ENCODE measurements at places on chromosomes 4 and X. TPM values are rescaled to one million over a fixed set of nuclear protein-coding genes. Genes with fewer than 3 reads are reported as not detected.

DNA sequence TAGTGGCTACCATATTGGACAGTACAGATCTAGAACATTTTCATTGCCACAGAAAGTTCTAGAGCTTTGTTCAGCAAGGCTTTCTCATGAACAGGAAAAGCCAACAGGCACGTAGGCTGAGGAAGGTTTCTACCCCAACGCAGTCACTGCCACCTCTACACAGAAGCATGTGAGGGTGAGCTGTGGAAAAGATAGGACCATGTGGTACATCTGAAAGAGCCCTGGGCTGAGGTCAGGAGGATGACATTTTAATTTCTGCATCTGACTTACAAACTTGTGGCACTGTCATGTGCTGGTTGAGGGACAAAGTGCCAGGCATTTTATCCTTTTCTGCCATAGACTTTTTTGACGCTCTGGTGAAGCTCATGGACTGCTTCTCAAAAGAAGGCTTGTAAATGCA, 454.2 kb downstream of the BCOR start:
- DNase-seq = no peak

- DNase-seq = no peak
These were observed 35.1 kb downstream of the PIGG start for GRCh38 chr4:534101-534575.

Gene DCAF8L2
- polyA plus RNA-seq = not detected

DNA sequence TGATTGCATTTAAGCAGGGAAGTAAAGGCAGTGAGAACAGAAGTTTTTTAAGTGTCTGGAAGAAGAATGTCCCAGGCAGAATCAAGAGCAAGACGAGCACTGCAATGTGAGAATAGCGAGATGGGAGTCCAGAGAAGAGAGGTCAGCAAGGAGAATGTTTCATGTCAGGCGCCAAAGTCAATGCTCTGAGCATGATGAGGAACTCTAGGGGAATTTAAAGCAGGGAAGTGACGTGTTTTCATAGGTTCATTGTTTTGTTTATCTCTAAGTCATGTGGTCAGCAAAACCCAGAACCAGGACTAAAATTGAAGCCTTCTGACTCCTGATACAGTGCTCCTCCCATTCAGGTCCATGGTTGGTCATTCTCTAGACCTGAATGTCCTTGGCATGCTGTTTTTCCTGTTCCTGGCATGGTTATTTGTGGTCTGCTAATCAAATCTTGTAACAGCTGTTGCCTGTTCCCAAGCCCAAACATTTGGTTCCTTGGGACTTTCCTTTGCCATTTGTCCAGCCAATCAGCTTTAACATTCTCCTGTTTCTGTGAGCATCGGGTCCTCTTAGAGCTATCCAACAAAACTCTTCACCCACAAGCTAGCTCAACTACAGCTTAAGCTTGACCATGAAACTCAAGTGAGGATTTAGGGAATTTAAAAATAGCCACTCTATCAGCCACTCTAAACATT, 37.7 kb downstream of the PTCHD1 start:
- no peak for DNase-seq

Gene DUSP21
- not detected for polyA plus RNA-seq

DNA sequence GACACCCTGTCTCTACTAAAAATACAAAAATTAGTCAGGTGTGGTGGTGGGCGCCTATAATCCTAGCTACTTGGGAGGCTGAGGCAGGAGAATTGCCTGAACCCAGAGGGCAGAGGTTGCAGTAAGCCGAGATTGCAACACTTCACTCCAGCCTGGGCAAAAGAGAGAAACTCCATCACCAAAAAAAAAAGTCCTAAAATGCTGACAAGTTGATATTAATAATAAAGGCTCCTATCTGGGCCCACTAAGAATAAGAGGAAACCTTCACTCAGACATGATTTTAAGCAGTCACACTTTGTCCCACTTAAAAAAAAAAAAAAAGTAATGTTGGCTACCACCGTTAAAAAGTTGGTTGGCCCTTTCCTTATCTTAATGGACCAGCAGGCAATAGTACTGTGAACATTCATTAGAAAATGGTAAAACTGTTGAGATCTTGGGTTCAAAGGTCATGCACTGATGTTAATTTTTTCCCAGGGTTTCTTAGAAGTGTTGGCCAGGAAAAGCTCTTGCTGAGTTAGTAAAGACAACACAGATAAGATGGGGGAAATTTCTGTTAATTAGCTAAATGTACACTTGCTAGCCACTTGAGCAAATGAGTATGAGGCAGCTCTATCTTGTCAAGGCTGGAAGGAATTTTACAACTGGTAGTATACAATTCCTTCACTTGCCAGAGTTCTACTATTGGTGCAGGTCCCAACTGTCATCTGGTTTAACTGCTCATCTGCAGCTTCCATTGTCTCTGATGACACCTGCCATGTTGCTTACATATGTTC, 43.6 kb upstream of the BMP2K start:
- no peak for DNase-seq

DNA sequence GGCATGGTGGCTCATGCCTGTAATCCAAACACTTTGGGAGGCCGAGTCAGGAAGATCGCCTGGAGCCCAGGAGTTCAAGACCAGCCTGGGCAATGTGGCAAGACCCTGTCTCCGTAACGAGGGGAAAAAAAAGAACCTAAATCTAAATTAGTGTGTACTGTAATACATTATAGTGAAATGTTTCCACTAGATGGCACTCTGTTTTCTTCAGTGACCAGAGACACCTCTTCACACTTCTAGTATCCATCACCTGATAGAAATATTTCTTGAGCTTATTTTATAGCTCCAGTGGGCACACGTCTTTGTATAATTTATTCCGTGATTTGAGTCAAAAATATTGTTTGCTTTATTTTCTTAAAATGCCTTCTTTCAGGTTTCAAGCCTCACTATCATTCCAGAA, 600.9 kb upstream of the DIPK2B start:
- DNase-seq = no peak

Gene ARMCX2
- polyA plus RNA-seq = 54.5 TPM

GRCh38 chrX:131901546-131901945, 121.6 kb upstream of the STK26 start:
- DNase-seq = no peak

DNA sequence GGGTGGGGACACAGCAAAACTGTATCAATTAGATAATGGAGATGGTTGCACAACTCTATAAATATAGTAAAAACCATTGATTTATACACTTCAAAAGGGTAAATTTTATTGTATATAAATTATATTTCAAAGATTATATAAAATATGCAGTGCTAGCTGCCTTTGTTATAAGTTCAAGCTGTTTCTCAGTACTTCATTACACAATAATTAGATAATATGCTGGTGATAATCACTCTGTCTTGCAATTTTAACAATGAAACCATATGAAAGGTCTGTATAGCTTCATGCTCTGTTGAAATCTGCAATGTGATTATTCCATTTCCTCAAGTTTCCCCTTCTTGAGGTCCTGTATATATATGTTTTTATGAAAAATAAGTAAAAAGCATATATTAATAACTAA, 73.4 kb upstream of the PLS3 start:
- no peak for DNase-seq

Gene MMRN1
- not detected for polyA plus RNA-seq

- DNase-seq = no peak
These were observed 115.9 kb downstream of the HPGD start for GRCh38 chr4:174406383-174406782.

DNA sequence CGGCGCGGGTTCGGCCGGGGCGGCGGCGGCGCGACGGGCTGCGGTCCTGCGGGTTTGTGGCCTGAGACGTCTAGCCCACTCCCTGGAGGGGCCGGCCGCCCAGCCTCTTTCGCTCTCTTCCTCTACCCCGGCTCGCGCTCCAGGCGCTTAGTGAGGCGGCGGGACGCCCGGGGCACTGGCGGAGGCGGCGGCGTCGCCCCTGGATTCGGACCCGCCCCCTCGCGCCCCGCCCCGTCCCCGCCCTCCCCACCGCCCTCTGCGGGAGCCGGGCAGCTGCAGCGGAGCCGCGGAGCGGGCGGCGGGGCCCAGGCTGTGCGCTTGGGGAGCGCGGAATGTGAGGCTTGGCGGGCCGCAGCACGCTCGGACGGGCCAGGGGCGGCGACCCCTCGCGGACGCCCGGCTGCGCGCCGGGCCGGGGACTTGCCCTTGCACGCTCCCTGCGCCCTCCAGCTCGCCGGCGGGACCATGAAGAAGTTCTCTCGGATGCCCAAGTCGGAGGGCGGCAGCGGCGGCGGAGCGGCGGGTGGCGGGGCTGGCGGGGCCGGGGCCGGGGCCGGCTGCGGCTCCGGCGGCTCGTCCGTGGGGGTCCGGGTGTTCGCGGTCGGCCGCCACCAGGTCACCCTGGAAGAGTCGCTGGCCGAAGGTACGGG, at the start of gene BMP2K:
Gene BMP2K, plus strand, starts transcription at position 272 of the 650 bp plus-strand sequence. Its CDS starts 194 bp downstream, at position 466.
- no peak for DNase-seq

- DNase-seq = no peak
These were observed 578 bp downstream of the DCUN1D4 start for GRCh38 chr4:51843309-51844152.

Gene MAGEE1
- polyA plus RNA-seq = 0.26 TPM

All from BJ (cell line).